CD8-positive, alpha-beta memory T cell (primary cell): ENCODE measurements at places on chromosomes 7 and 10. TPM values are rescaled to one million over a fixed set of nuclear protein-coding genes. Genes with fewer than 3 reads are reported as not detected.

Gene SUMF2
- polyA plus RNA-seq, result 151 TPM

DNA sequence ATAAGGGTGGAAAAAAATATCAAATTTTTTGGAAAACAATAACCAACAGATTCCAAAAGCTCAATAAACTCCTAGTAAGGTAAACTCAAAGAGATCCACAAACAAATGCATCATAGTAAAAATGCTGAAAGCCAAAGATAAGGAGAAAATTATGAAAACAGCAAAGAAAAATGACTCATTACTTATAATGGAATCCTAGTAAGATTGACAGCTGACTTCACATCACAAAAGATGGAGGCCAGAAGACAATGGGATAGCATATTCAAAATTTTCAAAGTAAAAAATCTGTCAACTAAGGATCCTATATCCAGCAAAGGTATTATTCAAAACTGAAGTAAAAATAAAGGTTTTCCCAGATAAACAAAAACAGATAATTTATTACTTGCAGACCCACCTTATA lies 183.4 kb upstream of the VIPR2 start:
- no peak overlapping the region for H3K27ac ChIP-seq
- no peak overlapping the region for H3K4me3 ChIP-seq
- no peak for DNase-seq
- no peaks in the 10 kb centered on the region for H3K36me3 ChIP-seq
- no peaks in the 10 kb centered on the region for H3K27me3 ChIP-seq

- no peaks in the 10 kb centered on the region for H3K36me3 ChIP-seq
- H3K4me3 ChIP-seq, result no peak overlapping the region
- no peaks in the 10 kb centered on the region for H3K4me1 ChIP-seq
Observed at GRCh38 chr7:16985621-16986020, 103.8 kb upstream of the AGR3 start.

DNA sequence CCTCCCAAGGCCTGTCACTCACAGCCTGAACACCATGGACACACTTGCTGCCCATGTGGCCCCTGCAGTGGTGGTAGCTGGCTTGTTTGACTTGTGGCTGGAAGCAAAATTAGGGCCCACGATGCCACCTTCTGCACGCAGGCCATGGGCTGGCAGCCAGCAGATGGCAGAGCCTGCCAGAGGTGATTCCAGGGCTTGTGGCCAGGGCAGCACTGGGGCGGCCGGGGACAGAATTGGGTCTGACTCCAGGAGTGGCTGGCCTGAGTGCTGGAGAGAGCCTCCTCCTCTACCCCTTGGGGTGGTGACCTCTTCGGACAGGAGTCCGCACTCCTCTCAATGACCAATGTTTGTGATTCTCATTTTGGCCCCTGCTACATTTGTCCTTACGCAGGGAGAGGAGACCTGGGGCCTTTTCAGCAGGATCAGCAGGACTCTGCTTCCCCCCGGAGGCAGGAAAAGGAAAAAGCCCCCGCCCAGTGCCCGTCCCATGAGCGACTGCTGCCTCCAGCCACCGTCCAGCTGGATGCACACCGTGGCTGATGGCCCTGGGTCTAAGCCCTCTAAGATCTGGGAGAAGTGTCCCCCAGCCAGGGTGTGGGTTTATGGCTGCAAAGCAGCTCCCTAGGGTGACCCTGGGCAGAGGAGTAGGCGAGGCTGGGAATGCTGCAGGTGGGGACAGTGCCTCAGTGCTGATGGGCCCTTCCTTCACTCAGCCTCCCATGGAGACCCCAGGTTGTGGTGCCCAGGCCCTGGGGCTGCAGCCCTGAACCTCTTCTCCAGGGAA lies 26.5 kb downstream of the DNAJB12 start:
- peak overlapping the region; percentile 16 for H3K27ac ChIP-seq
- DNase-seq, result no peak
- H3K4me3 ChIP-seq, result peak overlapping the region; percentile 28
- no peaks in the 10 kb centered on the region for H3K36me3 ChIP-seq

GRCh38 chr7:2886900-2887299 lies 42.8 kb upstream of the GNA12 start:
- no peaks in the 10 kb centered on the region for H3K36me3 ChIP-seq
- H3K4me3 ChIP-seq, result no peak overlapping the region
- peaks cover 4% of the 10 kb centered on the region for H3K4me1 ChIP-seq
- peak; percentile 26 for DNase-seq

- no peaks in the 10 kb centered on the region for H3K27me3 ChIP-seq
- no peak for DNase-seq
- no peak overlapping the region for H3K4me3 ChIP-seq
- no peak overlapping the region for H3K27ac ChIP-seq
Observed at GRCh38 chr10:70903262-70903921, 15.0 kb upstream of the PCBD1 start.

DNA sequence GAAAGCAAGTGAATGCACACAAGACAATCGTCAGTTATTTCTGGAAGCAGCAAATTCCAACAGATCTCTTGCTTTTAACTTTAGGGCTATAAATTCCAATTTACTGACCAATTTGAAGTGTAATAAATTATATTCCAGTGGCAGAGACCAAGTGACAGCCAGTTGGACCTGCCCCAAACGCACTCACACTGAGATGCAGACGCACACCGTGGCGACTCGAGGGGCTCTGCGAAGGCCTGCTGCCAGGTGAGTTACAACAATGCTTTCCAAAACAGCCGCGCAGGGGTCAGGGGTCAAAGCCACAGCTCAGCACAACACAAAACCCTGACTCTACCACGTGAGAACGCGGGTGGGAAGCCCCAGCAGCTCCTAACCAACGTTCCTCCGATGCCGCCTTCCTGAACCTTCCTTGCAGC lies 97.4 kb downstream of the ZRANB1 start:
- H3K36me3 ChIP-seq, result no peaks in the 10 kb centered on the region
- H3K4me1 ChIP-seq, result no peaks in the 10 kb centered on the region
- H3K4me3 ChIP-seq, result no peak overlapping the region
- H3K27me3 ChIP-seq, result no peaks in the 10 kb centered on the region

DNA sequence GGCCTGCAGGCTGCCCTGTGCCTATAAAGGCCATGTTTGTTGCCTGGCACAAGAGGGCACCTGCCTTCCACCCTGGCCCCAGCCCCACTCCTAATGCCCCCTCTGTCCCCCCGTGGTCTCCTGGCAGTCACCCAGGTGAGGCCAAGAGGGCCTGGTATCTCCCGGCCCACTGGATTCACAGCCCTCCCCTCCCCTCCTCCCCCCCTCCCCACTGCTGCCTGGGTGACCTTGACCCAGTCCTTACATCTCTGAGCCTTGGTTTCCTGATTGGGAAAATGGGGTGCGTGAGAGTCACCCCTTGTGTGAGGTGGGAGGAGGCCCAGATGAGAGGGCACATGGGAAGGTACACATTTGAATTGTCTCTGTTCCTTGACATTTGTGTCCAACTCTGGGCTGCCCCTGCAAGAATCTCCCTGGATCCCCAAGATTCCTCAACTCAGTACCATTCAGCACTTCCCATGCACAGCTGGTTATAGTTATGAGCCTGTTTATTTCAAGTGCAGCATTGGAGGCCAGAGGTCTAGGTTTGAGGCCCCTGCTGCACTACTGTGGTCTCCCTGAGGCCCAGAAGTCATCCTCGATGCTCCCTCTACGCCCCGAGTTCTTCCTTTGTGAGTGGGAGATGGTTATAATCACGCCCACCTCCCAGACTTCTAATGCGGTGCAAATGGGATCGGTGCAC lies 58.9 kb downstream of the TMEM270 start:
- H3K4me1 ChIP-seq, result no peaks in the 10 kb centered on the region
- DNase-seq, result no peak
- H3K27me3 ChIP-seq, result no peaks in the 10 kb centered on the region
- no peak overlapping the region for H3K4me3 ChIP-seq
- H3K36me3 ChIP-seq, result no peaks in the 10 kb centered on the region

- H3K27me3 ChIP-seq, result peaks cover 4% of the 10 kb centered on the region
- H3K27ac ChIP-seq, result no peak overlapping the region
- H3K36me3 ChIP-seq, result no peaks in the 10 kb centered on the region
Observed at GRCh38 chr7:50477640-50478039, 27.5 kb upstream of the FIGNL1 start.

- H3K36me3 ChIP-seq, result no peaks in the 10 kb centered on the region
- peak overlapping the region; percentile 74 for H3K4me3 ChIP-seq
- H3K27ac ChIP-seq, result peak overlapping the region; percentile 24
- no peaks in the 10 kb centered on the region for H3K27me3 ChIP-seq
- peaks cover 9% of the 10 kb centered on the region for H3K4me1 ChIP-seq
Observed at GRCh38 chr10:96719850-96720421, 378 bp downstream of the PIK3AP1 start.

GRCh38 chr7:77825131-77825530 lies 26.6 kb downstream of the PHTF2 start:
- no peak for DNase-seq
- no peaks in the 10 kb centered on the region for H3K36me3 ChIP-seq
- no peaks in the 10 kb centered on the region for H3K27me3 ChIP-seq
- H3K27ac ChIP-seq, result no peak overlapping the region
- H3K4me3 ChIP-seq, result no peak overlapping the region
